ENCODE measurements at places on chromosomes 6 and 20.

DNA sequence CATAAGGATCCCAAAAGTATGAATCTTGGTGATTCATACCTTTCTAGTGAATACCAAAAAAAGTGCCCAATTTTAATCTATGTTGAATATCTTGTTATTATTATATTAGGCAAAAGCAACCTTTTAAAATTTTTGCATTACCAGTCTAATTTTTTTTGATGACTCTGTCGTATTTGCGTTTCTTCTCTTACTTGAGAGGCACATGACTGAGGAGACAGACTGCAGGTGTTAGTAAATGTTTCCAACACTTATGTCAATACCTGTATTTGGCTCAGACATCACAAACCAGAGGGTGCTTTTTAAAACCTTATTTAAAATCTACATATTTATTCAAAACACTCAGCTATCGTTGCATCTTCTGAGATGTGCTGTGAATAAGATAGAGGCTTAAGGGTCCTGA is 27.1 kb downstream of the ID4 start:
- DNase-seq, result no peak

- DNase-seq, result no peak
Observed at GRCh38 chr6:31114541-31114878, at the start of gene PSORS1C1. TSS of gene PSORS1C1 (plus strand) at chr6:31114800. CDS start at chr6:31129633, 14,833 bp downstream.

GRCh38 chr6:111738156-111738555 is 132.5 kb upstream of the TRAF3IP2 start:
- no peak for DNase-seq

DNA sequence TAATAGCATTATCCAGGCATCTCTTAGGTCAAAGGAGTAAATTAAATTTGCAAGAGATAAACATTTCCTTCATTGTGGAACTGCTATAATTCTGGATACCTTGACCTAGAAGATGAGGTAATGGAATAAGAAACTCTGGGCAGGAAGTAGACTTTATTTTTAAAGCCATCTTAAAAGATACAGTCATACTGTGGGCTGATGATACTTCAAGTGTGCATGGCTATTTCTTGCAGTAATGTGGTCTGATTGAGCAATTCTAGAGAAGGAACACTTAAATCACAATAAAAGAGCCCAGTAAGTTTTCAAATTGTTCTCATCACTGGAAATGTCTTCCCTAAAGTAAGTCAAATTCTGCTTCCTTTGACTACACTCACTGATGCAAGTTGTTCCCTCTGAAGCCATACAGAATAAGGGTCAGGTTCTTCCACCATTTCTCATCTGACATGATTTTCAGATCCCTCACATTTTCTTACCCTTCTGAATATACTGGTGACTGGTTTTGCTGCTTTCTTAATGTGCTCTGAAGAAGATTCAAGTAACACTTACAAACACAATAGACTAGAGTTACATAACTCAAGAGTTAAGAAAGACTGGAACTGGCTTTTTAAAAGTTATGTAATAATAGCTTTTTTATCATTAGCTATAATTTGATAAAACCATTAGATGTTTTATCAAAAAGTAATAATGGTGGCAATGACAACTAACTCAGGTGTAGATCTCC is 62.6 kb upstream of the TMEM244 start:
- DNase-seq, result no peak

GRCh38 chr6:108078191-108078590 is 3.6 kb upstream of the OSTM1 start:
- no peak for DNase-seq

DNA sequence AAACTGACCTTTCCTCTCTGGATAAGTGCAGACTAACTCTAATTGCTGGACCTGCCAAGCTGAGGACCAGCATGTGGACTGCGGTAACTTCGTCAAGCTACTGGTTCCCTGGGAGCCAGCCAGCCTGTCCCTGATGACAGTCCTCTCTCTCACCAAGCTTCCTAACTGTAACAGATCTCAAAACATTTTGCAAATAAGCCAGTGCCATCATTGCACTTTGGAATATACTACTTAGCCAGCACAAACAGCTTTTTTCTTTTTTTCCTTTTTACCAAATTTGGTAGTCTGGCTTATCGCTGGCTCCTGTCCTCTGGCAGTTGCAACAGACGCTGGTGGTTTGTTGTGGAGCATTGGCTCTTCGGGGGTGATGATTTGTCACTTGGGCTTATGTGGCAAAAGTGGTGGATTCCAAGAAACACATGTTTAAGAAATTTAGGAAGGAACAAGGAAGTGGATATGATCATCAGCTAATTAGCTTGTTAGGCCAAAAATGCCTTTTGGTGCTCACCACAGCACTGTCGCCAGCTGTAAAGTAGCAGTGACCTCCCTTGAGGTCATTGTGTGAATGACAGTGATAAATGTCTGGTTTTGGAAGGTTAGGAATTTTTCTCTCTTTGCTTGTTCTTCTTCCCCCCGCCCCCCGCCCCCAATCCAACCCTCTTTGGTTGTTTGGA is 171.7 kb downstream of the CLIC5 start:
- DNase-seq, result no peak

DNA sequence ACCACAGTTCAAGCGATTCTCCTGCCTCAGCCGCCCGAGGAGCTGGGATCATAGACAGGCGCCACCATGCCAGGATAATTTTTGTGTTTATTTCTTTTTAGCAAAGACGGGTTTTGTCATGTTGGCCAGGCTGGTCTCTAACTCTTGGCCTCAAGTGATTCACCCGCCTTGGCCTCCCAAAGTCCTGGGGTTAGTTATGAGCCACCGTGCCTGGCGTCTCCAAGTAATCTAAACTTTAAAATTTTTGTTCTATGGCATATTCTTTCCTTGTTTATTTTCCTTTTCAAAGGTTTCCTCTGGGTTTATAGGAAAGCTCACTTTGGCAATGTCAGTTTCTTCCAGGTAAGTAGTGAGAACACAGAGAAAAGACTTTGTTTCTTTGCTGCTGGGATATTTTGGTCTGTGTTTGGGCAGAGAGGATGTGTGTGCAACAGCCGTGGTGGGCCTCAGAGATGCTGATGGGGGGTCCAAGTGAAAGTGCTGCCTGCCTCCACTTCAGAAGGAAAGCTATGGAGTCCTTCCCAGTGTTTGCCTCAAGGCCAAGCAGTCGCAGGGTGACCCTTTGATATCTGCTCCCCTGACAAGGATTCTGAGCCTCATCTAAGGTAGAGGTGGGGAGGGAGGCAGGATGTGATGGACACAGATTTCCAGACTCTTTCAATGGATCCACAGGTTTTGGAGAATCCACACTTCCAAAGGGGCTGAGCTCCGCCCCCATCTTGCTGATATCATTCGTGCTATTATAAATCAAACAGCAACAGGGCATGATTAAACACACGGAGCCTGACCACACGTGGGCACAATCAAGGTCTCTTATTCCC is 2.3 kb downstream of the LRP11 start:
- no peak for DNase-seq

DNA sequence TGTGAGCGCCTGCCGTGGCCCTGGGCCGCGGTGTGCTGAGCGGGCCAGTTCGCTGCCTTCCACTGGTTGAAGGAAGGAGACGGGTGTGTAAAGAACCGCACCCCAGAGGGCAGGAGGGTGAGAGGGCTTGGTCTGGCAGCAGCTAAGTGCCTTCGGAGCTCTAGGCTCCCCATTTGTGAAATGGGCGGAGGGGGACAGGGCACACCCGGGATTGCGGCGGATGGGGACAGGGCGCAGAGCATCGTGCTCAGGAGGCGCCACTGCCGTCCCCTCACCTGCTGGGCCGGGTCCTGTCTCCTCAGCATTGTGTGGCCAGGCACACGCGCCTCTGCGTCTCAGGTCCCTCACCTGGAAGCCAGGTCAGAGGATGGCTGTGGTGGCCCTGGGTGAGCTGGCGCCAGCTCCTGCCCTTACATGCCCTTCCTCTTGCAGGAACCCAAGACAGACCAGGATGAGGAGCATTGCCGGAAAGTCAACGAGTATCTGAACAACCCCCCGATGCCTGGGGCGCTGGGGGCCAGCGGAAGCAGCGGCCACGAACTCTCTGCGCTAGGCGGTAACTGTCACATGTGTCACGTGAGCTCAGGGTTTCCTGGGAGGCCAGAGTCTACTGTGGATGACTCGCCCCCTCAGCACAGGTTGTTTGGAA is 3.1 kb downstream of the ADRM1 start:
- no peak for DNase-seq

- DNase-seq, result no peak
Observed at GRCh38 chr6:150631984-150632642, 32.4 kb downstream of the PLEKHG1 start.
